ENCODE measurements at places on chromosomes 3 and 15.

DNA sequence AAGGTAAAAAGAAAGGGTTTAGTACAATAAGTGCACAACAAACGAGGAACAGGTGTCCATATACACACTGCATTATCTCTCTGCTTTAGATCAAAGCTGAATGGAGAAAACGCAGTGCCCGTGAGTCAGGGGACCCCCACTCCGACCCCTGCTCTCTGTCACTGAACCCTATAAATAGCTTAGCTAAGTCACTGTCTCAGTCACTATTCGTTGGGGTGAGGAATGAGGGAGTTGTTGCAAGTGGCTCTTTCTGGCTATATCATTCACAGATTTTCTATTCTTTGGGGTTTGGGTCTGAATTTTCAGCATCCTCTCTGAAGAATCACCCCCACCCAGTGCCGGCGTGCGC lies 458 bp upstream of the STAC start:
- DNase-seq = no peak

DNA sequence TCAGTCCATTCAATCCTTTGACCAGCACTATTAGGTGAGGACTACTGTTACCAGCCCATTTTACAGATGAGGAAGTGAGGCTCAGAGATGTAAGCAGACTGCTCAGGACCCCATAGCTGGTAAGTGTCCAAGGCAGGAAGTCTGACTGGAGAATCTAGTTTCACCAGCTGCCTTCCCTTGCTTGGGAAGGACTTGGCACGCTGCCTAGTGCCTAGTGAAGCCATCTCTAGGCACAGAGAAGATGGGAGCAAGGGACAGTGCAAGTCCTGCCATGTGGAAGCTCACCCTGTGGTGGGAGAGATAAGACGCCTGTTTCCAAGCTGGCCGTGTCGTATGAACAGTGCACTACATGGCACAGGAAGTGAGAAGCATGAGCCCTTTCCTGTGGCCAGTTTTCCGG lies 111.8 kb upstream of the TMC3 start:
- DNase-seq = no peak

- no peak for DNase-seq
Measured at GRCh38 chr3:102156426-102156825, 278.4 kb upstream of the ZPLD1 start.

GRCh38 chr3:31431321-31431720 lies 101.4 kb upstream of the STT3B start:
- DNase-seq = no peak

DNA sequence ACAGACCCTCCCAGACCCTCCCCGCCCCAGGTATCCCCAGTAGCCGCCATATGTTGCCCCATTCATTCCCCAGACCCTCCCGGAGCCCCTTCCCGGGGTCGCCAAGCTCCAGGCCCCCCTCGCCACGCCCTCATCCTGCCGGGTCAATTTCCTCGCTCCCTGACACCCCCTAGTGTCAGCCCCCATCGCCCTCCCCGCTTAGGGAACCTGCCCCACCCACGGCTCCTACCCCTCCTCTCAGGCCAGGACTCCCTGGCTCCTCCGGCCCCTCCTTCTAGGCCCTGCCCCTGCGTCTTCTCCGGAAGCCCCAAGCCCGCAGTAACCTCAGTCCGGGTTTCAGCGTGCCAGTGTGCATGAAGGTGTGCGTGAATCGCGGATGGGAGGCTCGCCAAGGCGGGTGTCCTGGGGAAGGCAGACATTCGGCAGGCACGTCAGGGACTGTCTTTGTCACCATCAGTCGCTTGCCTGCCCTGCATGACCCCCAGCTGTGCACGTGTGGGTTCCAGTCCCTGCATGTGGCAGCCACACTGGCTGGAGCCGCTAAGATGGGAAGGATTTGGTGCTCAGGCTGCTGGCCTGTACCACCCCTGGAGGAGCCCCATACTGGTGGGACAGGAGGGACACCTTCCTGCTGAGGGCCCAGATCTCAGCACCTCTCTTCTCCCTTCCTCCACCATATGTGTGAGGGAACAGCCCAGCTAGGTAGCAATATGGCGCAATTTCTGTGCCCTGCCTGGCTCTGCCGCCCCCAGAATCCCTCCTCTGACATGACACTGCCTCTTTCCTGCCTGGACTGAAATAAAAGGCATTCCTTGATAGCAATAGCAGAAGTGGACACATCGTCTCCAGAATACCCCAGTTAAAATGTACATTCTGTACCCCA lies 693 bp downstream of the DISP2 start:
- no peak for DNase-seq

- DNase-seq = no peak
Measured at GRCh38 chr15:82710208-82710555, 507 bp upstream of the AP3B2 start.

GRCh38 chr3:185625784-185626183 lies 39.7 kb downstream of the SENP2 start:
- no peak for DNase-seq

GRCh38 chr3:50341537-50341936 lies 901 bp upstream of the RASSF1 start:
- no peak for DNase-seq

DNA sequence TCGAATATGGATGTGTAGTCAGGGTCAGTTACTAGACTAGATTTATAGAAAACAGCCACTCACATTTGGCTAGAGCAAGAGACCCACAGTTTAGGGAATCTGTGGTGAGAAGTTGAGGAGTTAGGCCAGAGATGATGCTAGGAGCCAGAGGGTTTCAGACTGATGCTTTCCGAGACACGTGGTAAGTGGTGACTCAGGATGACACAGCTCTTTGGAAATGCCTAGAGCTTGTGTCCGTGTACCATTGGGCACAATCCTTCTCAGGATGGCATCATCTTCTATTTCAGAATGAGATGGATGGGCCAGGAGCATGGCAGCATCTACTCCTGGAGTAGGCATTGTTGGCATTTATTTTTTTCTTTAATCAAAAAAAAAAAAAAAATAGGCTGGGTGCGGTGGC lies 28.5 kb downstream of the PTPRG start:
- peak; percentile 25 for DNase-seq

GRCh38 chr3:87982421-87982820 lies 76.4 kb downstream of the CGGBP1 start:
- DNase-seq = no peak

GRCh38 chr3:9595877-9596276 lies 42.3 kb upstream of the LHFPL4 start:
- no peak for DNase-seq

GRCh38 chr3:15010664-15011063 lies 54.5 kb downstream of the MRPS25 start:
- DNase-seq = no peak

- DNase-seq = no peak
Measured at GRCh38 chr3:111846039-111846438, 13.0 kb upstream of the PHLDB2 start.

DNA sequence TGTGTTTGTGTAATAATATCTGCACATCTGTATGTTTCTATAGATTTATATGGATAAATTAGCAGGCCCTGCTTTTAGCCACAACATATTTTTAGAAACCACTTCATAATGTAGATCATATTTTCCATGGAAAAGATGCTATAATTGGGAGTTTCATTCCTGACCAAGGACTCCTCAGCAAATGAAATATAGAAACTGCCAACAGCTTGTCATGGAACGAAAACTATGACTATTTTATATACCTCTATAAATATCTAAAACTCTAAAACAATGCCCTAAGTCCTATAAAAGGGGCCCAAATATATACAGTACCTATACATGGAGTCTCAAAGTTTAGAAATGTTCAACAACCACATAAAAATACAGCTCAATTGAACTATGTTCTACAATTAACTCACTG lies 27.9 kb downstream of the EID1 start:
- DNase-seq = no peak

- no peak for DNase-seq
Measured at GRCh38 chr15:34099914-34100313, 1.7 kb downstream of the EMC7 start.

DNA sequence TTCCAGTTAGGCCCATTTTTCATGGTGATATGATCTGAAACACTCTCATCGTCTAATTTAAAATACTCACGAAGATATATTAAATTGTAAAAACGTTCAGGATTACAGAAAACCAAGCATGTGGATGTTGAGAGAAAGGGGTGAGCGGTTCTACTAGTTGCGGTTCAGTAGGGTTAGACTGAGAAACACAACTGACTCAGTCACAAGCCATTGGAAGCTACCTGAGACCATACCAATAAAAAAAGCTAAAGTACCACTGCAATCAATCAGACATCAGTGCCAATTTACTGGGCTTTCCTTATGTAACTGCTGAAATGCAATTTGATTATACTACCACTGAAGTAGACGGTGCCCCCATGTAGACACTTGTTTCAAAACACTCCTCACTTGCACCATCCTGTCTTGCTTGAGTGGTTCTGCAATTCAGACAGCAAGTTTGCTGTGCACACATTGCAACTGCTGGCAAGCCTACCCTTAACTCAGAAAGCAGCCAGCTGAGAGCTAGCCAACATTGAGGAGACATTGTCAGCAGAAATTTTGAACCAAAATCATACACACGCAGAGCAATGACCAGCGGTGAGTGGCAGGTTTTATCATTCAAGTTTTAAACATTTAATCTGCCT lies 368.7 kb upstream of the ARHGEF26 start:
- no peak for DNase-seq

DNA sequence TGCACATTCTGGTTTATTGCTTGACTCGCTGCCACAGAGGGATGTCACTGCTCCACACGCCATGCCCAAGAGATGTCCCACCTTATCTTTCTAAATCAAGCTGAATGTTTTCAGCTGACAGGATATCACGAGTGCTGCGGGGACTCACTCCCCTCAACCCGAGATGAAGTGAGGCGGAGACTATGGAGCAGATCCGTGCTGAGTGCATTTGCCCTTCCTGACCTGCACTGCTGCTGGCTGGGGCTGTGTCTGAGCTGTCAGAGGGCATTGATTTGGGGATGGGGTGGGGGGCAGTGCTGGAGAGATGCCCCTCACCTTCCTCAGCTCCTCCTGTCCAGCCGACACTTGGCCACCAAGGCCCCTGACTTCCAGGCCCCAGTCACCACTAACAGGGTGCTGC lies 40.5 kb upstream of the CSPG4 start:
- DNase-seq = no peak

DNA sequence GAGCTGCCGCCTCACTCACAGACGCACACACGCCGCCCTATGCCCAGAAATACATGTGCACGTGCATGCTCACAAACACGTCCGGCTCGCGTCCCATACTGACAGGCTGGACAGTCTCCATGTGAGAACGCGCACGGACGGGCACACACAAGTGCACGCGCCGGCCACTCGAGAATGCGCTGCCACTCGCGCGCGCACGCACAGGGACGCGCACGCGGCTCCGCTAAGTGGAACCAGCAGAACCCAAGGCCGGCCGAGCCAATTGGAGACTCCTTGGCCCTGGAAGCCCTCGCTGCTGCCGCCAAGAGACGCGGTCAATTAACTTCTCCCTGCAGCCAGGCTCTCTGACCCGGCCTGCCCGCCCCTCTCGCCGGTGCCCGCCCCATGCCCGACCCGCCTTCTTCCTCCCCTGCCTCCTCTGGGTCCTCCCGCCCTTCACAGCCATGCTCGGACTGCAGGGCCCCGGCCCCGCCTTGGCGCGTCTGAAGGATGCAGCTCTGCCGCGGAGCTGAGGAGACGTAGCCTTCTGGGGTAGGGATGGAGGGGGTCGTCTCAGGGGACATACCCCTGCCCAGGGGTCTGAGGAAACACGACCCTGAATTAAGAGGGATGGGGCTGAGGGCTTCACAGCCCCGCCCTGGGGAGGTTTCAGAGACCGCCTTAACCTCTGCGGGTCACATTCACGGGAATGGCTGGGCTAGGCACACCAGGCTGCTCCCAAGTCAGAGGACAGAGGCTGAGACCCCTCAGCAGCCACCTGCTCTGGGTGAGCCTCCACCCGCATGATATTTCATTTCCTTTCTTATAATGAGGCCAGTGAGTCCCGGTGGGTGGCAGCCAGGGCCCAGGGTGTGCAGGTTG lies 15.0 kb downstream of the PTH1R start:
- DNase-seq = peak; percentile 7

- DNase-seq = no peak
Measured at GRCh38 chr3:123153125-123154019, 48.4 kb upstream of the SEC22A start.

- peak; percentile 92 for DNase-seq
Measured at GRCh38 chr15:78988361-78988911, 43.6 kb upstream of the CTSH start.

DNA sequence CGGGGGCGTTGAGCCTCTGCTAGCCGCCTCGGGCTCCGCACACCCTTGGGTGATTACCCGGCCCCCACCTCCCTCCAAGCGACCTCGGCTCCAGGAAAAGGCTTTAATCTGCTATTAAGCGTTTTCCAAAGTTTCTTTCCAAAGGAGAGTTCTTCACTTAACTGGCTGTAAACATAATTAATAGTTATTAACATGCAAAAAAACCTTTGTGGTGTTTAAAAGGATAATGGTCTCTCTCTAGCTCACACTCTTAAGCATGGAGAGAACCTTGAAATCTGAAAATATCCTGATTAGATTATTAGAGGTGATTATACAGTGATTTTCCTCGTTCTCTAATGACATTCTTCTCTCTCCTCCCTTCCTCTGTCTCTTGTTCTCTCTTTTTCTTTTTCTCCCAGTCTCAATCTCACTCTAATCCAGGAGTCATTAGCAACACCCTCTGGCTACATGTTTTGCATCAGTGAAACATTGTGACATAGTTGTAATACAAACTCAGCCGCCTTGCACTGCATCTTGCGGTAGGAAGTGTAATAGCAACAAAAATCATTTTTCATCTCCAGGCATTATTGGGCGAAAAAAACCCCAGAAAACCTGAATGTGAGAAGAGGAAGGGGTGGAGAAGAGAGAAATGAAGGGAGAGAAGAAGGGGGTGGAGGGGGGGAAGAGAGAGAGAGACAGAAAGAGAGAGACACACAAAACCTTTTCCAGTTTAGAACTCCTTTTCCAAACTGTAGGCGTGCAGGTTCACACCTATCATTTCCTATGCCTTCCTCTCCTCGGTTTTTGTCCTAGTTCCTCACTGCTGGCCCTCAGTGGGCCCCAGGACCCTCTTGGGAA lies 24.4 kb downstream of the NR2F2 start:
- DNase-seq = peak; percentile 61

GRCh38 chr3:101117465-101117864 lies 124.2 kb upstream of the ABI3BP start:
- no peak for DNase-seq

DNA sequence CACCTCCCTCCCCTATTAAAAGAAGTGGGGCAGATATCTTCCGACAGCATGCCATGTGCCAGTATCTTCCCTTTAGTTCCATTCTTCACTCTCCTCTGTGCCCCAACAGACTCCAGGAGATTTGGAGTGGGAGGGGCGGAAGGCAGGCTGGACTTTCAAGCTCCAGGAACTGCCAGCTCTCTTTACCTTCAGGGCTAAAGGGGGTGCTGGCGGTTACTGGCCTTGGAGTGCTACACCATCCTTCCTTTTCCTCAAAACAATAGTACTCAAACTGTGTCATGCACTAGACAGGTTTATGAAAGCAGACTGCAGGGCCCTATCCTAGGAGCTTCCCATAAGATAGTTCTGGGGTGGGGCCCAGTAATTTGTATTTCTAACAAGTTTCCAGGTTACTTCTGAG lies 6.0 kb downstream of the LINS1 start:
- no peak for DNase-seq

- no peak for DNase-seq
Measured at GRCh38 chr15:88069561-88069960, 187.0 kb downstream of the NTRK3 start.

GRCh38 chr15:35442742-35443141 lies 103.2 kb downstream of the DPH6 start:
- no peak for DNase-seq

GRCh38 chr15:101198800-101199199 lies 53.0 kb downstream of the CHSY1 start:
- DNase-seq = no peak

All from AG09309 (cell line).